ENCODE measurements at places on chromosomes 6 and 20.

DNA sequence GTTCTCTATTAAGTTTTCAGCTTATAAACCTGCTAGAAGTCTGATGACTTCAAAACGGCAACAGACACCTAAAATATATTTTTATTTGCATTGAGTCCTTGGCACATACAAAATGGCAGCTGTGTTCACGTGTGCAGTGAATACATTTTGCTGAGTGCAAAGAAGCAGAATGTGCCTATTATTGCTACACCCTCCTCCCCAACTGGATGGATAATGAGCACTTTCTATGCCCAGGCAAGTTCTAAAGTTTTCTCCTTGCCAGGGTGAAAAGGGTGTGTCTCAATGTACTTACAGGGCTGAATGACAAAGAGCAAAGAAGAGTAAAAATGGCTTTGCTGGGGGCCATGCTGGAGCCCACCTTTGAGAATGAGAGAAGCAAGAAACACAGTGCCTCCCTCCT is 4.0 kb upstream of the FERMT1 start:
- no peak for DNase-seq

DNA sequence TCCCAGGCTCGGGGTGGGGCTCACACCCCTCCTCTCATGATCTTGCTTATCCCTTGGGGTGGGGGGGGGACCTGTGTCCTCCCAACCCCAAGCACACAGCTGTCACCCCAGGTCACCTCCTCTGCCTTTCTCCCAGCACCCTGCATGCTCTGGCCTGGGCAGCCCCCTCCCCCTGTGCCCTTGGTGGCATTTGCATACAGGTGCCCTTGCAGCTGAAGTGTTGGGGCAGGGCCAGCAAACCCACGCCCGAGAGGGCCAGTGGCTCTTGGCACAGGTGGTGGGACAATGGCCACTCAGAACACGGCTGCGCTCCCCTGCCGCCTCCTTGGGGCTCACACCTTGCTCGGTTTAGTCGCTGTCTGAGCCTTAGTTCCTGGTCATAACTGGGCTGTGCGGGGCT is 11.3 kb upstream of the MYT1 start:
- DNase-seq = no peak

DNA sequence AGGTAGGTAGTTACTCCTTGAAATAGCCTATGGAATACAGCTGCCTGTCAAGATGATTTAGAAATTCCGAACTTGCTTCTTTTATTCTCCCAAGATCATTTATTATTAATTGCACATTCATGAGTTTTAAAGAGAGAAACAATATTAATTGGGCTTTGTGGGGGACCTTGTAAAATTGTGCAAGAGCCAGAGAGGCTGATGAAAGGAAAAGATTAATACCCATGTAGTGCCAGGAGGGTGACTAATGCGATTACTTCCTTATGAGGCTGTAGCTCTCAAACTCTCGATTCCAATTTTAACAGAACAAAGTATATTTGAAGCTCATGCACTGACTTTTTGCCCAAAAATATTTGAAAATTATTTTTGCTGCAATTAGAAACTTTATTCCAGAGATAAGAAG is 423.8 kb upstream of the ID4 start:
- no peak for DNase-seq

GRCh38 chr20:37880726-37881591 is 22.0 kb upstream of the VSTM2L start:
- DNase-seq = no peak

DNA sequence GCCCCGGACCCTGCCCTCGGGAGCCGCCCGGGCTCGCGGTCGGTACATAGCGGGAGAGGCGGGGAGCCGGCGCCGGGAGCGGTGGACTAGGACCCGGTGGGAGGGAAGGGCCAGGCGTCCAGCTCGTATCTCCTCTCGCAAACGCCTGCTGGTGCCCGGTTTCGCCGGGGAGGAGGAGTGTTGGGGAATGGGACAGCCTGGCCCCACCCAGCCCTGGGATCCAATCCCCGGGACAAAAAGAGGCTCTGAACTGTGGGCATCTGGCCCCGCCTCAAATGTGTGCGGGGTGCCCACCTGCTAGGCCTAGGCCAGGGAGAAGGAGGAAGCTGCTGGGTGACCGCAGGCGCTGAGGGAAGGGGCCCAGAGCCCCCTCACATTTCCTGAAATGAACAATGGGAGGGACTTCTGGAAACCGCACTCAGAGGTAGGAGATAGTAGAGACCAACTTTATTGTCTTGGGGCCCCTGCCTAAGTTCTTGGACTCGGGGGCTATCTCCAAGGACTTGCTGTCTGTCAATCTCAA is at the start of gene KCNK17:
TSS of gene KCNK17 (minus strand) at position 147 of the 523 bp plus-strand sequence. CDS start at position 48, 99 bp downstream.
- DNase-seq = no peak

- DNase-seq = no peak
Measured at GRCh38 chr6:9564021-9564420, 850.9 kb downstream of the TFAP2A start.

- no peak for DNase-seq
Measured at GRCh38 chr6:152368751-152369624, 268.2 kb downstream of the SYNE1 start.

- DNase-seq = no peak
Measured at GRCh38 chr20:23641936-23642751, 4.4 kb upstream of the CST3 start.

DNA sequence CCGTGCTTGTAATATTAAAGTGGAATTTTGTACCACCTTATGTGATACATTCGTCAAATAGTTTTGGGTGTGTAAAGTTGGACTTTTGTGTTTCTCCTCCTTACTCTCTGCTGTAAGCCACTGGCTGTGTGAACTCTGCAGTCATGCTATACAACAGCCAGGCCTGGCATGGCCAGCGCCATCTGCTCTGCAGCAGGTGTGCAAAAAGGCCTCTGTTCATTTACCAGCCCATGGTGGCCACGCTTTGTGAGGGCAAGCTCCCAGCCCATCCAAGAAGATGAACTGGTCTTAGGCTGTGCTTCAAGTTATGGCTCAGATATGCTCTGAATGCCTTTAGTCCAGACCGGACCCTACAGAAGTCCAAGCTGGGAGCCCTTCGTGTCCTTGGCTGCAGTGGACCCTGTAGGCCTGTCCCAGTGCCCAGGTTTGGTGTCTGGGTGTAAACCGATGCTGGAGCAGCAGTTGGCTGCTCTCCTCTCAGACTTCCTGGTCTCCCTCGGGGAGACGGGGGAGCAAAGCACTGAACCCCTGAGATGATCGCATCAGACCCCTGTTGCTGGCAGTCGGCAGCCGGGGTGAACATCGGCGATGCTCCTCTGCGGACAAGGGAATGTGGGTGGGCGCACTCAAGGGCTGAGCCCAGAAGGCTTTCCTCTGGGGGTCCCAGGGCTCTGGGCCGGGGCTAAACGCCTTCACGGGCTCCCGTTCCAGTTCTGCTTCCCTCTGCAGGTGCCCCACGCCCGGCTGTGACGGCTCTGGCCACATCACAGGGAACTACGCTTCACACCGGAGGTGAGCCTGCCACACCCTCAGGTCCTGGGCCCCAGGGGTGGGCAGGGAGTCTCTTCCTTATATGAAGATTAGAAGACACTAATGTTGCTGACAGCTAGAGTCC is 28.6 kb upstream of the PCMTD2 start:
- DNase-seq = no peak

DNA sequence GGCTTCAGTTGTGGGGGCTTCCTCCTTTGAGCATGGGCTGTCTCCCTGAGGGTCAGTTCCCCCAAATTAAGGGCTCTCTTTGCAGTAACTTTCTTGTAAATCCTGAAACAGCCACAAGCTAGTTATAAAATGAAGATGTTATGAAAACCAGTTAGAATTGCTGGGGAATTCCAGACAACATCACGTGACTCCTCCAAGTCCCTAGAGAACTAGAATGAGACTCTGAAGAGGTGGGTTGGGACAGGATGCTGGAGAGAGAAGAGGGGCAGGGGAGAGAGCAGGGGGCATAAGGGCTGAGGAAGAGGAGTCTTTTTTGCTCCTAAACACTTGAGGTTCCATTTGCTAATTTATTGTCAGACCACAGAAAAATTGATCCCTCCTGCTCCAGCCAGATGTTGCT is 380.3 kb downstream of the DHX35 start:
- DNase-seq = no peak

DNA sequence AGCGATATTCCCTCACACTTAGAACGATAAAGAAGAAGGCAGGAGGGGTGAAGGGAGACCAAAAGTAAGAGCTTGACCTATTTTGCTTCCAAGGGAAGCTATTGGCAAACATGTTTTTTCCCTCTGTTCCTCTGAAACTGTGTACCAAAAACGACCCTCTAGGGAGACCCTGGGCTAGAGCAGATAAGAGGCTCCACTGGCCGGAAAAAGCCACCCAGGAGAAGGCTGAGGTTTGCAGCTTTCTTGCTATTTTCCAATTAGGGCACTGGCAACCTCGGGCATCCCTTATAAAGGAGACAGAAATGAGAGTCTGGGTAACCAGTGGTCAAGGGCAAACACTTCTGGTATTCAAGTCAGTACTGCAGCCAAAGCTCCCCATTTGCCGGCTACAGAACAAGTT is 168.0 kb downstream of the KIF16B start:
- no peak for DNase-seq

- no peak for DNase-seq
Measured at GRCh38 chr6:34645627-34646026, 50.9 kb downstream of the ILRUN start.
